Activated T-helper 1 cell treated with anti-CD3 and anti-CD28 coated beads, Interleukin-2, amount 50 U/mL, for 16 hours (primary cell): ENCODE measurements at places on chromosomes 11 and 22.

- no peak for DNase-seq
Observed at GRCh38 chr22:38452373-38453065, 2.5 kb downstream of the KCNJ4 start.

DNA sequence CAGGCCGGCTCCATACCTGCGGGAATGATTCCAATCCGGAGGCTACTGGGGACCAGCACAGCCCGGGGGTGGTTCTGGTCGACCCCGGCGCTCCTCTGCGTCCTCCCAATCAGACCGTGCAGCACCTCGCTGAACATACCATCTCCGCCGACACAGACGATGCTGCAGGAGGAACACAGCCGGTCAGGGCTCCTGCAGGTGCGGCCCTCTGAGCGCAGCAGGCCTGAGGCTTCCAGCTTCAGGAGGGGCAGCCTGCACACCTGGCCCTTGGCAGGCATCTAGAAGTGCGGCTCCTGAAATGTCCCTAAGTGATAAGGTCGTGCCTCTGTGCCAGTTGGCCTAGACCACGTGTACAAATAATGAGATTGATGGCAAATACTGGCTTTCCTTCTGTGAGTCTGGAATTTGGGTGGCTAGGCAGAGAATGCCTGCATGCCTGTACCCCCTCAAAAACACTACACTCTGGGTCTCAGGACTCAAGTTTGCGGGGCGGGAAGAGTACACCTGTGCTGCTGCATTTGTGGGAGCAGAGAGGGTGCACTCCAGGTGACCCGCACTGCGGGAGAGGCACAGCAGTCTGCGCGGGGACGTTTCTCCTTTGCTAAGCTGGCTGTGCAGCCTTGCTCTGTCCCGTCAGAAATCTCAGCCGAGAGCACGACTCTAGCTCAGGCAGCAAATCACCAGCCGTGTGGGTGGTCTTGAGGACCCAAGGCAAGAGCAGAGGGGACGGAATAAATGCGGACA is 30.1 kb downstream of the CERK start:
- DNase-seq, result no peak

GRCh38 chr11:133064961-133065360 is 467.3 kb downstream of the OPCML start:
- no peak for DNase-seq

- no peak for DNase-seq
Observed at GRCh38 chr11:57481315-57481714, 21.0 kb downstream of the RTN4RL2 start.

- DNase-seq, result no peak
Observed at GRCh38 chr22:37601540-37602442, 6.8 kb upstream of the GGA1 start.

- no peak for DNase-seq
Observed at GRCh38 chr11:81420668-81421250, 1312.9 kb downstream of the FAM181B start.

DNA sequence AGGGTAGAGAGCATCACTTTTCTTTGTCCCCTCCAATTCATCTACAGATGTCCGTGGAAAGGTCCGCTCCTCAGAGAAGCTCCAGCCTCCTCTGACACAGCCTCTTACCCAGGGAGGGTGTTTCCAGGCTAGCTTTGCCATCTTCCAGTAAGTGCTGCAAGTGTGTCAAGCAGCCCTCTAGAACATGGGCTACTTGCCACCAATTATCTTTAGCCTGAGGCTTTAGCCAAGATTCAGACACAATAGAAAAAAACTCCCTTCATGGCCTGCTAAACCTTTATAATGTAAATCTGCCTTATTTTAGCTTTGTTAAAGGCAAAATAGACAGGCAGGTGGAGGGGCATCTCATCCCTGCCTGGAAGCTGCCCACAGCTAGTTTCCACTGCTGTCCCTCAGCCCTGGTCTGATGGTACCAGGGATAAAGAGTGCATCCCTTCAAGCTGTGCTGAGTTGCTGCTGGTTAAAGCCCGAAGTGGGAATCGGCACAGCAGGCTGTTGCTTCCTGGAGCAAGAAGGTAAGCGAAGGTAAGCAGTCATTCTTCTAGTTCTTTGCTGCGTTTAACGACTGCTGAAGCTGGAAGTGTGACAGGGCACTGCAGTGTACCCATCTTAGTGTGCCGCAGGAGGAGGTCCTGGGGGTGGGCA is 190.1 kb upstream of the E2F8 start:
- no peak for DNase-seq

- no peak for DNase-seq
Observed at GRCh38 chr11:132992838-132993631, 539.3 kb downstream of the OPCML start.

DNA sequence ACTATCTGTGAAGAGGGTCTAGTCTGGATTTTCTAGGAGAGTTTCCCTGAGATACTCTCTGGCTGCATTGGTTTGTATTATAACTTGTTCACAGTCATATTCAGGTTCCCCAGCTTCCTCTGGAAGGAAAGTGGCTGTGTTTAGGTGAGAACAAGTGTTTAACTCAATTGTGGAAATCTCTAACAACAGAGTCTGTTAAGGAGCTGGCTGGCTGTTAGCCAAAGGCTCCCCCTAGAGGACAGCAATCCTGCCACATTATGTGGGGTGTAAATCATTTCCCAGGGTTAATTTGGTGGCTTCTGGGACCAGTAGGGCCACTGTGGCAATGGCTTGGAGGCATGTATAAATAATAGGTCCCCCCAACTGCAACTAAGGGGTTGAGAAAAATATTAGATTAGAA is 18.4 kb downstream of the MS4A6E start:
- DNase-seq, result no peak

DNA sequence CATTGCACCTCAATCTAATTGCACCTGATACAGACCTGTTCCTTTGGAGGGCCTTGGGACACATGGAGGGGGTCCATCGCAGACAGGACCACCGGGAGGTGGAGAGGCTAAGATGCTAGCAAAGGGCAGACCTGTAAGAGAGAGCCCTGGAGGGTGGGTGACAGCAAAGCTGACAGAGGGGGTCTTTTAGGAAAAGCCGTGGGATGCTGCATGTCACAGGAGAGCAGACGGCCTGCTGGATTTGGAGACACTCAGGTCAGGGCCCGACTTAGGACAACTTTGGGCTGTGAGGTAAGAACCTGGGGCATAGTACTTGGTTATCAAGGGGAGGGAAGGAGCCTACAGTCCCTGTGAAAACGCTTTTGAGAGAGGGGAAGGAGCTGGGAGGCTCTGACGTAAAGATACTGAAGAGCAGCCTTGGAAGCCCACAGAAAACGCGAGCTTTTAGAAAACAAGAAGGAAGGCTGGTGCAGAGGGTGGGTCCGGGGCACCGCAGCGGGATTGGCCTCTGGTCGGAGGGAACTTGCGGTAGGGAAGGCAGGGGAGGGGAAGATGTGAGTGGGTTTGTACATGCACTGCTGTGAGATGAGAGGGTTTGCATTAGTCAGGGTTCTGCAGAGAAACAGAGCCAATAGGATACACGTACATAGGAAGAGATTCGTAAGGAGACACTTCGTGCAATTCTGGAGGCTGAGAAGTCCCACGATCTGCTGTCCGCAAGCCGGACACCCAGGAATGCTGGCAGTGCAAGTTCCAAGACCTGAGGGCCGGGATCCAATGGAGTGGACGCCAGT is 868.5 kb downstream of the TBC1D22A start:
- DNase-seq, result no peak

GRCh38 chr22:36145881-36146280 is 14.7 kb downstream of the APOL3 start:
- no peak for DNase-seq
